GM23338 (cell line): ENCODE measurements at places on chromosomes 7 and 10.

- no peak for DNase-seq
Observed at GRCh38 chr10:30270247-30270646, 78.8 kb downstream of the MTPAP start.

DNA sequence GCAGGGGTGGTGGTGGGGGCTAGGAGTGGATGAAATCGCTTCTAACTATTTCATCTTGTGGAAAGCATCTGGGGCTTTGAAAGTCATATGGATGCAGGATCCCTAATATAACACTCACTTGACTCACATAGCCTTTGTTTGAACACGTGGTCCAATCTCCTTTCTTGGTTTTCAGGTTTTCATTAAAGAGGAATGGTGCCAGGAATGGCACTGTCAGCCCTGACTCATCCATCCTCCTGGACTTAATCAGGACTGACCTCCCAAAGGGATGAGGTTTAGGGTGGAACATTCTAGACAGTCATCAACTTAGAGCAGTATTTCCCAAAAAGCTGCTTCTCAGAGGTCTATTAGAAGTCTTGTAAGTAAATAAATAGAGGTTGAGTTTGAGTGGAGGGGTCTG, 162.0 kb upstream of the PLXNA4 start:
- DNase-seq: no peak

- no peak for DNase-seq
Observed at GRCh38 chr7:101973130-101973529, 155.7 kb downstream of the CUX1 start.

GRCh38 chr7:27520815-27521790, 141.6 kb downstream of the HIBADH start:
- DNase-seq: no peak

GRCh38 chr7:32070051-32070405, 179 bp downstream of the PDE1C start:
- no peak for DNase-seq

GRCh38 chr10:47340608-47341170, 7.5 kb upstream of the RBP3 start:
- DNase-seq: peak; percentile 69

DNA sequence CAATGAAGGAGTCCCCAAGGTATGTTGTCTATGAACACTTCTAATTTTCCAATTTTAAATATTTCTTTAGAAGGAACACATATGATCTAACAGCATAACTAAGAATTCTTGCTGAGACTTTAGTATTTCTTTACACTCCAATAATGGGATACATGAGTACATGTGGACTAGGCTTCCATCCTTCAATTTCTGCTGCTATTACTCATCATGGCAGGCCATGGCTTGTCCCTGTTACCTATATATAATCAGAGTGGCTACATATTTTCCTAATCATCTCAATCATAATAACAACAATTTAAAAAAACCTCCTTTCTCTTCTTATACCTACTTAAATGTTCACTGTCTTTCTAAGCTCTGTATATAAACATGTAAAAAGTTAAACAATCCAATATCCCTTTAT, 60.3 kb upstream of the TAC1 start:
- DNase-seq: no peak

DNA sequence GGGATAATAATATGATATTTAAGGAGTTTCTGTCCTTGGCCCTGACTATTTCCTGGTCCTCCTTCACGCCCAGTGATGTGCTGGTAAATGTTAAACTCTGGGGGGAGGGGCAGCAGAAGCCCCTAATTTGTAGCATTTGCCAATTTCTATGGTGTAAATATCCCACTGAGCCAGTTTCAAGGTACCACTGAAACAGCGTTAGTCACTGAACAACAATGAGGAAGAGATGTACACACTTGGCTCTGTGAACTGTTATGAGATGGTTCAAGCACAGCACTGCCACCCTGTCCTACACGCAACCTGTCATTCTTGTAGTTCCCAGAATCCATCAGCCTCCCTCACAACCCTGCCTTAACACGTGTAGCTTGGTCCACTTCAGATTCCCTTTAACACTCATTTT, 39.8 kb downstream of the MET start:
- no peak for DNase-seq

DNA sequence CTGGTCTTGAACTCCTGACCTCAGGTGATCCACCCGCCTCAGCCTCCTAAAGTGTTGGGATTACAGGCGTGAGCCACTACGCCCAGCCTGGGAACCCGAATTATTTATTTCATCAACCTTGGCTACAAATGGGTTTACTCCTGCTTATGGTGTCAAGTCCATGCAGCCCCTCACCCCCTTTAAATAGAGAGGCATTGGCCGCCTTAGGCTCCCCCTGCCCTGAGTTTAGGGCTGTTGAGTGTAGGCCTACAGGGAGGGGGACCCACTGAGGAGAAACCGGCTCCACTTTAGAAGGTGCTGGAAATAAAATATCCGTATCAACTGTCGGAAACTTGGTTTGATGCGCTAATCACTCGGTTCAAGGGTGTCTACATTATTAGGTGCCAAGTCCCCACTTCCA, 8.7 kb upstream of the SP8 start:
- DNase-seq: peak; percentile 56

- DNase-seq: no peak
Observed at GRCh38 chr10:93503075-93503474, 6.7 kb downstream of the CEP55 start.

GRCh38 chr7:139775829-139776266, 1.9 kb downstream of the HIPK2 start:
- peak; percentile 83 for DNase-seq

- DNase-seq: no peak
Observed at GRCh38 chr10:36624551-36625100, 500.8 kb upstream of the ANKRD30A start.

- no peak for DNase-seq
Observed at GRCh38 chr10:26491276-26491675, 53.1 kb downstream of the APBB1IP start.

DNA sequence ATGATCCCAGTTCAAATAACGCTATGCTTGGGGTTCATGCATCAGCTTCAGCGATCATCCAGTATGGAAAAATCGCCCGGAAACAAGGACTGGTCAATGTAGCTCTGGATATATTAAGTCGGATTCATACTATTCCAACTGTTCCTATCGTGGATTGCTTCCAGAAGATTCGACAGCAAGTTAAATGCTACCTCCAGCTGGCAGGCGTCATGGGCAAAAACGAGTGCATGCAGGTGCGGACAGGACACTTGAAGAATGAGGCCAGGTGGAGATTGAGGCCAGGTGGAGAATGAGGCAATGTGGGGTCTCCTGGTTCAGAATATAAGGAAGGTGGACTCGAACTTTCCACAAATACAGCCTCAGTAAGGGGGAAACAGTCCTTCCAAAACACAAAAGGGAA, 105.8 kb downstream of the TRRAP start:
- no peak for DNase-seq

DNA sequence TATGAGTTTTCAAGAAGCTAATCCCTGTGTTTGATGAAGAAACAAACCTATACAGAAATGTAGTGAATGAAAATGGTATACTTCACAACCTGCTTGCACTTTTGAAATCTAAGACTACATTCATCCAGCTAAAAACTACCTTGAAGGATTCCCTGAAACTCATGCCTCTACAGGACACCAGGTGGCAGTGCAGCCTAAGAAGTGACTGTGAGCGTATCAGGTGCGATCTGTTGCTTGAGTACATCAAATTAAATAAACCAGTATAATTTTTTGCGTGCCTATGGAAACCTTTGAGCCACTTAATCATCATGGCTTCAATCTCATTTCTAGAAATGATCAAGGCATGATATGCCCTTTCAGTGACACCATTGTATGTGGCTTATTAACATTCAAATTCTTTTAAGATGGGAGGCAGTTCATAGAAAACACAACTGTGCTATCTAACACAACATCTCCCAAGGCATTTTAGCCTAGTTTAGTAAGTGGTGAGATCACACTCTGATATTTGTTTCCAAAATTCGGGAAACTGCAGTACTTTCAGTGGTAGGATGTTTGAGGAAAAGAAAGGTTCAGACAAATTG, 57.4 kb downstream of the PPP1R17 start:
- peak; percentile 81 for DNase-seq

- no peak for DNase-seq
Observed at GRCh38 chr10:88879534-88880281, at the start of gene STAMBPL1. Gene STAMBPL1 (plus strand): TSS chr10:88880245. CDS start chr10:88901709, 21,464 bp downstream.

DNA sequence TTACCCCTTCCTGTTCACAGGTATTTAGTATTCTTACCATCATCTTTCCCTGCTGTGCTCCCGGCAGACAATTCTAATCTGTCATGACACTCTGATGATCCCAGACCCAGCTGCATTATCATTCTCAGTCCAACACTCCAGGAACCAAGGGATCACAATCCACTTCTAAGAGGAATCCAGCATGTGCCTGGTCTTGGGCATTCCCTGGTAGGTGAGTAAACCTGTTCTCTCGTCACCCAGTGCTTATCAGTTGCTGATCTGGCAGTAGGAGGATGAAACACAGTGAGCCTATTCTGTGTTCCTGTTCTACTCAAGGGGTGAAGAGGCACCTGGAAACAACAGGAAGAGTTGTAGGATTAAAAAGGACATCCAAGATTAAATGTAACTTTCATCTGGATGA, 1.3 kb upstream of the DMBT1 start:
- no peak for DNase-seq

- DNase-seq: no peak
Observed at GRCh38 chr7:51619880-51620279, 303.3 kb upstream of the COBL start.

GRCh38 chr7:10780400-10780747, 193.3 kb upstream of the PHF14 start:
- peak; percentile 23 for DNase-seq

DNA sequence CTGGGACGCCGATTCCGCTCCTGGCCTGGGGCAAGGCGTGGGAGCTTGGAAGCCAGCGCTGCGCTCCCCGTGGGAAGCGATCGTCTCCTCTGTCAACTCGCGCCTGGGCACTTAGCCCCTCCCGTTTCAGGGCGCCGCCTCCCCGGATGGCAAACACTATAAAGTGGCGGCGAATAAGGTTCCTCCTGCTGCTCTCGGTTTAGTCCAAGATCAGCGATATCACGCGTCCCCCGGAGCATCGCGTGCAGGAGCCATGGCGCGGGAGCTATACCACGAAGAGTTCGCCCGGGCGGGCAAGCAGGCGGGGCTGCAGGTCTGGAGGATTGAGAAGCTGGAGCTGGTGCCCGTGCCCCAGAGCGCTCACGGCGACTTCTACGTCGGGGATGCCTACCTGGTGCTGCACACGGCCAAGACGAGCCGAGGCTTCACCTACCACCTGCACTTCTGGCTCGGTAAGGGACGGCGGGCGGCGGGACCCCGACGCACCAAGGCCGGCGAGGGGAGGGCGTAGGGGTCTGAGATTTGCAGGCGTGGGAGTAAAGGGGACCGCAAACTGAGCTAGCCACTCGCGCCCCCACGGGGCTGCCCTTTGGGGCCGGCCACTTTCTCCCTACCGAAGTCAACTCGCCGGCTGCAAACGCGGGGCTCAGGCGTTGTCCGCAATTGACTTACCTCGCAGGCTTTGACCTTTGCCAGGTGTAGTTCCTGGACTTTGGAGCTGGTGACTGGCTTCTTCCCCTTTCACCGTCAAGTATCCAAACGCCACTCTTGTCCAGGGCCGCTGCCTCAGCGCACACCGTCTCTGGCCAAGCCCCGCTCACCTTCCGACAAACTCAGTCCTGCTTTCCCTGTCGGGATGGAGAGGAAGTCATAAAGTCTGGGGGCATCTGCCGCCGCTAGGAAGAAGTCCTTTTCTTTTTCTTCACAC, at the start of gene SCIN:
TSS of gene SCIN (plus strand) at position 187 of the 928 bp plus-strand sequence. CDS start at position 254, 67 bp downstream.
- peak; percentile 65 for DNase-seq

- DNase-seq: no peak
Observed at GRCh38 chr7:146370171-146370570, 253.6 kb downstream of the CNTNAP2 start.

- no peak for DNase-seq
Observed at GRCh38 chr10:6232846-6233724, 30.4 kb downstream of the PFKFB3 start.

DNA sequence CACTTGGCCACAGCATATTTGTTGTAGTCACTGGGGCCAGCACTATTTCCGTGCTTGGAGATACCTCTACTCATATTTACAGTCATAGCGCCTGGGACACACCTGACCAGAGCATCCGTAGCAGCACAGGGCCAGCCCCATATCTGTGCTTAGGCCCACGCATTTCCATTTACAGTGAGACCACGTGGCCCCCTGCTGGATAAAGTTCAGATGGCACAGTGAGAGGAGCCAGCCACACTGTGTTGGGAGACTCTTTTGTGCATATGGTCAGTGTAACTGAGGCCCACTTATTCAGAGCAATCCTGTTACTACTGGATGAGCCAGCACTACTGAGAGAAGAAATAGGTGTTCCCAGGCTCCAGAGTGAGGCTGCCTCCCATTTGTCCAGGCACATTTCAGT, 455.3 kb downstream of the REEP3 start:
- peak; percentile 82 for DNase-seq
